Stimulated activated CD8-positive, alpha-beta memory T cell treated with anti-CD3 and anti-CD28 coated beads, Interleukin-4, amount 100 ng/mL, for 1 hour (primary cell): ENCODE measurements at places on chromosomes 5 and 9.

- no peak for DNase-seq
Observed at GRCh38 chr5:134502259-134502658, 23.2 kb upstream of the JADE2 start.

- DNase-seq: no peak
Observed at GRCh38 chr5:88815050-88815789, 67.8 kb downstream of the MEF2C start.

DNA sequence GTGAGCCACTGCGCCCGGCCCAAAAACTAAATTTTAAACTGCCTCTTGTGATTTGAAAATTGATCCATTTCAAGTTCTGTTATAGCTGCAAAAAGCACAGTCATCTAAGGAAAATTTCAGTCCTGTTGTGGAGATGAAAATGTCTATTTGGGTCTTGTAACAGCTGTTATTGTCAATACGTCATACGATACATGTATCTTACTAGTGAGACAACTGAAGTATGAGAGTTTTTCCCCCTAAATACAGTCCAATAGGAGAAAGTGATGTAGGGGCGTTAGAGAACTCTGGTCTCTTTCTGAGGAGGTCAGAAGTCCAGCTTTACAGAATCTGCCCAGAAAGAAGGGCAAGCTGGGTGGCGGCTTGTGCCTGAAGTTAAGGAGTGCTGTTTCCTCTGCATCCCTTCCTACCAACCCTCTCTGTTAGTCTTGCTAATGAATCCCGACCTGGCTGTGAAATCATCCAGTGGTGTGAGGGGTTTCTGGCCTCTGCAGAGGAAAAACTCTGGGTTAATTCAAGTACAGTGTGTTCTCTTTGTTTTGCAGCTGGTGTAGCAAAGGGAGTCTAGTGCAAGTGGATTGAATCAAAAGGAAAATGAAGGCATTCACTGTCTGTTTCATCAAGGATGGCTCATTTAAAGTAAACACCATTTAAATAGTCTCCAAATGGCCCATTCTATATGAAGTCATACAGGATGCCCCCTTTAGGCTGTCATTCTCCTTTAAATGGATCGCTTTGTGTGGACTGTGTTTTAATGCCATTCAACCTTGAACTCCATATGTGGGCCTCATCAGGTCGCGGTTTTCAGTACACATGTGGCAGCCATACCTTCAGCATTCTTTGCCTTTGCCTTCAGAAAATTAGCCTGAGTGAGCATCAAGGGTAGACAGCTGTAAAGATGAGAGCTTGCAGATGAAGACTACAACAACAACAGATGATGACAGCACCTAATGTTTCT, 59.0 kb downstream of the AOPEP start:
- no peak for DNase-seq

DNA sequence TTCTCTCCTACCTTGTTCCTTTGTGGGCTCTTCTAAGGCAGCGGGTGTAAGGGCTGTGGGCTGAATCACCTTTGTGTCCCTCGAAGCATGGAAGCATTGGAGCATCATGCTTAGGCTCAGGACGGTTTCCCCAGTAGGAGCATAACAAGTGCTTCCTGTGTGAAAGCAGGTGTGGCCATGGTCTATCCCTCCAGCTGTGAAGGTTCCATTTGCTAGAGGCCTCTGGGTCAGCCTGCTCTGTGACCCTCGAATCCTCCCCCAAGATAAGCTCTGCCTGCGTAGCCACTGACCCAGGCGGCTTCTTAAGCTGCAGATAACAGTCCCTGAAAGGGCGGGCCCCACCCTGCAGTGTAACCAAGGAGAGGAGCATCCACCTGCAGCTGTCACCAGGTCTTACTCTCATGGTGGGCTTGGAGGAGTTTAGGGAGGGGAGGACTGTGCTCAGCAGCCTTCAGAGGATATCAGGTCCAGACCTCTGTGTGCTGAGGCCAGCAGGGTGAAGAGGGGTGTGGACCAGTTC, 8.4 kb upstream of the NDST1 start:
- no peak for DNase-seq

- no peak for DNase-seq
Observed at GRCh38 chr5:777756-778161, 6.8 kb downstream of the ZDHHC11B start.

DNA sequence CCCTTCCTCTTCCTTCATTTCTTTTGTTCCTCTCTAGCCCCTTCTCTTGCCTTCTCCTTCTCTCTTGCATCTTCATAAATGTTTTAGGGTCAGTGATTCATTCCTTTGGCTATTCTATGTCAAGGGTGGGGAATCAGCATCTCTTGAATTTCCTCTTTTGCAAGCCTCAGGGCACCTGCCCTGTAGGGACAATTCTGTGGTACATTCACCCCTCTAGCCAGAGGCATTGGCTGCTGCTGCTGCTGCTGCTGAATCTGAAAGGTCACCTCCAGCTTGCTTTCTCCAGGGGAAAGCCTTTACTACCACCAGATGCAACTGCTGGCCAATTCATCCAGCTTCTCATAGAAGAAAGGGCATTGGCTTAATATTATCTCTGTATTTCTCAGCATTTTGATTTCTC, 87.3 kb downstream of the INSYN2B start:
- DNase-seq: no peak

DNA sequence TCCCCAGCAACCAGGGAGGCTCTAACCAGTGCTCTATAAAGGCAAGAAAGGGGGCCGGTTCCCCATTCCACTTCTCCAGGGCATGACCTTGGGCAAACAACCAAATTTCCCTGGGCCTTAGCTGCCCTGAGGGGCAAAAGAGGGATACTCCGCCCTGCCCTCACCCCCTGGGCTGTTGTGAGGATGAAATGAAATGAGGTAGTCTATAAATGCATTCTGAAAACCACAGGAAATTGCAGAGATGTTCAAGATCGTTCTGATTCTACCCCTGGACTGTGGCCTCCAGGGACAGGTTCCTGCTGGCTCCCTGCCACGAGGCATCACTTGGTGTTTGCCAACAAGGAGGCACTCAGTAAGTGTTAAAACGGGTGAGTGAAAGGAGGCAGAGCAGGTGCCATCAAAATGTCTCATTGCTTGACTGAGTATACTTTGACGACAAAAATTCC, 5.7 kb downstream of the RAPGEF1 start:
- DNase-seq: no peak

- no peak for DNase-seq
Observed at GRCh38 chr5:142934051-142934762, 164.0 kb downstream of the ARHGAP26 start.

- DNase-seq: no peak
Observed at GRCh38 chr5:78004559-78004958, 228.4 kb upstream of the TBCA start.

- no peak for DNase-seq
Observed at GRCh38 chr5:75167345-75167744, 69.3 kb downstream of the ANKRD31 start.

- DNase-seq: no peak
Observed at GRCh38 chr5:36613241-36613640, 6.8 kb downstream of the SLC1A3 start.

GRCh38 chr5:14659821-14660607, 4.5 kb upstream of the OTULIN start:
- DNase-seq: no peak

DNA sequence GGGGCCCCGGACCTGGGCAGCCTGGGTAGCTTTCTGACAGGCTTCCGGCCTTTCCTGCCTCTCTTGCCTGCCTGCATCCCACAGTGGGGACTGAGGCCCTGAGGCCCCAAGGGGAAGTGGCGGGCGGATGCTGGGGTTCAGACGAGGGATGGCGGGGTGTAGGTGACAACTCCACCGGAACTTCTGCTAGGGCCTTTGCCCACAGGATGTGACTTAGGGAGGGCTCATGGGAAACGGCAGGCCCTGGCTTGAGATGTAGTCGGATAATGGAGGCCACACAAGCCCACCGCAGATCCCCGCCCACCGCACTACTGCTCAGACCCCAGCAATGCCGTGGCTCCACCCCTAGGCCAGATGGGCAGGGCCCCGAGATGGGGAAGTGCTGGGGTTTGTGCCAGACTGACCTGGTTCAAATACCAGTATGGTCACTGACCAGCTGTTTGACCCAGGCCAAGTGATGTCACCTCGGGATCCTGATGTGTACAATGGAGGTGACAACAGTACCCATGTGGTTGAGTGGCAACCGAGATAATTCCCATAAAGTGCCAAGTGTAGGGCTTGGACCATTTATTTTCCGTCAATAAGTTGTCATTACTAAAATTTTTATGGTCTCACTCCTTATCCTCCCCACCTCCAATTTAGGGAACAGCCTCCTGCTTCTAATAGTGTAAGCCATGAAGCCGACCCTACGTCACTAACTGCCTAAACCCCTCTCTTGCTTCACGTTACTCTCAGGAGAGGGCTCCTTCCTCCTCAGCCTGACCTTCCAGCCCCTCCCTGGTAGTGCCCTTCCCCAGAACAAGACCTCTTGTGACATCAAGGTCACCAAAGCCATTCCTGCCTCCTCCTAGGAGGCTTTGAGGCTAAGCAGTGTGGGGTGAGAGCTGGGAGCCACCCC, 2.5 kb upstream of the CDK9 start:
- peak; percentile 36 for DNase-seq

- no peak for DNase-seq
Observed at GRCh38 chr9:2151171-2151570, 136.0 kb downstream of the SMARCA2 start.

- no peak for DNase-seq
Observed at GRCh38 chr9:129482521-129483414, 138.1 kb downstream of the C9orf50 start.

GRCh38 chr5:174777111-174777510, 52.7 kb downstream of the MSX2 start:
- DNase-seq: no peak

DNA sequence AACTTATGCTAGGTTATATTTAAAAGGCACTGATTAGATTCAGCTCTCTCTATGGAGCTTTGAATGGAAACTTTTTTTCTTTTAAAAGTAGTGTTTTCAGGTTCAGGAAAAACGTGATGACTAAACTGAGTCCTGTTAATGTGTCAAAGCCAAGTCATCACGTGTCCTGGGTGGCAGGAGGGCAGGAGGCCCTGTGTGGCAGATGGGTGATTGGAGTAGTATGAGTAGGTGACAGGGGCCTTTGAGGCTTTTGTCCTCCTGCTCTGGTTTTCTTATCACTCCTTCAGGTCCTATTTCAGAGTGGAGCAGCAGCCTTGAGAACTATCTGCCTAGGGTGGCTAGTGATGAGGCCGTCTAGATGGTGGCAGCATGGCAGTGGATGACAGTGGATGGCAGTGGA, 17.7 kb upstream of the CARTPT start:
- no peak for DNase-seq

DNA sequence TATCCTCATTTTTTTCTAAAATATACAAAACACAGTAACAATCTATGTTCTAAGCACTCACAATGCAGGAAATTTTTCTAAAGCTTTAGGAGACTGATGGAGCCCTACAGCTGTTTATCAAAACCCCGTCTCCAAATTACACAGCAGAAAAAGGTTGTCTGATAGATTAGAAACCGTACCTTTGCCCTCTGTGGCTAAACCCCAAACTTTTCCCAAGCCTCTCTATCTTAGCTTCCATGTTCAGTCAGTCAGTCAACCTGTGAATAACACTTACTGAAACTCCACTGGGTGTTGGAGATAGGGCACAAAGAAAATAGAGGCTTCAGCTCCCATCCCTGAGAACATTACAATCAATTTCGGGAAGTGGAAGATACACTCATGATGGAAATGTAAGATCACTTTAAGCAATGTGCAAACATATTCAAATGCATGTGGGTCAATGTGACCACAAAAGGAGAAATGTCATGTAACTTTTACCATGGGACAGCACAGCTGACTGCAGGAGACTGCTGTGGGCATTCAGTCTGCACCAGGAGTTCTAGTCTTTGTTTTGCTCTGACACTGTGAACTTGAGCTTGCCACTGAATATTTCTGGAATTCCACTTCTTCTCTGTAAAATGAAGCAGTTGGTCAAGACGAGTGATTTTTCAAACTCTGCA, 279.5 kb upstream of the PIK3R1 start:
- no peak for DNase-seq

- no peak for DNase-seq
Observed at GRCh38 chr5:135379046-135379654, 19.9 kb downstream of the MACROH2A1 start.

GRCh38 chr5:3704661-3705060, 109.0 kb downstream of the IRX1 start:
- no peak for DNase-seq

- DNase-seq: no peak
Observed at GRCh38 chr5:2914022-2914661, 162.7 kb upstream of the IRX2 start.

GRCh38 chr5:56838409-56839039, 23.2 kb downstream of the MAP3K1 start:
- no peak for DNase-seq

DNA sequence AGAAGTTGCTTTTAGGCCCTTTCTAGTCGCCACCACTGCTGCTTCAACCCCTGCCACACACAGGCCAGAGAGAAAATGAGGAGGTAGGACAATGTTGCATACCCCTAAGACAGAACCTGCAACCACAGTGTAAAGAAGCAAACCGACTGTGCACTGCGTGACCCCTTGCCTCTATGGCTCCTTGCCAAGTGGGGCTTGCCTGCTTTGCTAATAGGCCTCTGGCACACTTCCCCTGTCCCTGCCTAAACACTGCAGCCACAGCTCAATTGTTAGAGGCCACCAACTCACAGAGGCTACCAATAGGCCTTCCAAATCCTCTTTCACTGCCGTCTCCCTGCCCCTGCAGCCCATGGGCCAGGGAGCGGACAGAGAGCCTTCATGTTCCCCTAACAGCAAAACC, 280.1 kb downstream of the CDH10 start:
- no peak for DNase-seq

GRCh38 chr5:82111191-82111590, 139.4 kb downstream of the ATG10 start:
- DNase-seq: no peak

- DNase-seq: no peak
Observed at GRCh38 chr9:36902080-36902716, 131.9 kb downstream of the PAX5 start.

GRCh38 chr5:81097713-81098112, 135.4 kb upstream of the CKMT2 start:
- no peak for DNase-seq

DNA sequence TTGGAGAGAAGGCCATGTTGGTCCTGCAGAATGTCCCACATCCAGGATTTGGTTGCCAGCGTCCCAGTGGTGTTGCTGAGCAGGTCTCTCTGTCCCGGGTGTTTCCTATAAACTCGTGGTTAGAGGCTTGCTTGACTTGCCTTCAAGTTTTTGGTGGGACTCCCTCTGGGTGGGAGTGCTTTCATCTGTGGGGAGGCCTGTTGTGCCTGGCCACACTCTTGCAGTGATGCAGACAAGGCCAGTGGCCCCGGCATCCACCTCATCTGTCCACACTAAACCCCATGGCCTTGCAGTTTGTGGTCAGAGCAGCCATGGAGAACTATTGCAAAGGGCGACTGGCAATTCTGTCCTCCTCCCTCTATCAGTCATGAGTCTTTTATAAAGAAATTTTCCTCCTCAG, 71.8 kb downstream of the PHF2 start:
- DNase-seq: no peak

- DNase-seq: no peak
Observed at GRCh38 chr9:110048403-110048975, 159.5 kb downstream of the C9orf152 start.

DNA sequence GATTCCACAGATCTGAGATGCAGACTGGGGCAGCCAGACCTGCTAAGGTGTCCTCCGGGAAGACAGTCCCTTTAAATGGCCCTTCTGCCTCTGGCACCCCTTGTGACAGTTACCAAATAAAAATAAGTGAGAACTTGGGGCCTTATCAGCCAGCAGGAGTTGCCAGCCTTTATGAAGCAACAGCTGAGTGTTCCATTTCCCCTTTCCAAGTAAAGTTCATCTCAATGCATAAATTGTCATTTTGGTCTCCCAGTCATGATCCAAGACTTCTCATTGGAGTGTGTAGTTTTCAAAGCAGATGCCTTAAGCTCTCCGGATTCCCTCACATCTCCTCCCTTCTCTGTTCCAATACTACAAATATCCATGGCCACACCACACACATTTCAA, 4.1 kb downstream of the PTCH1 start:
- no peak for DNase-seq
